NT2/D1 (cell line): ENCODE measurements at places on chromosomes 7 and 10.

GRCh38 chr7:155265144-155265543 lies 32.5 kb upstream of the INSIG1 start:
- no peak for DNase-seq

GRCh38 chr10:17415046-17415658 lies 39.2 kb downstream of the ST8SIA6 start:
- no peak for DNase-seq

DNA sequence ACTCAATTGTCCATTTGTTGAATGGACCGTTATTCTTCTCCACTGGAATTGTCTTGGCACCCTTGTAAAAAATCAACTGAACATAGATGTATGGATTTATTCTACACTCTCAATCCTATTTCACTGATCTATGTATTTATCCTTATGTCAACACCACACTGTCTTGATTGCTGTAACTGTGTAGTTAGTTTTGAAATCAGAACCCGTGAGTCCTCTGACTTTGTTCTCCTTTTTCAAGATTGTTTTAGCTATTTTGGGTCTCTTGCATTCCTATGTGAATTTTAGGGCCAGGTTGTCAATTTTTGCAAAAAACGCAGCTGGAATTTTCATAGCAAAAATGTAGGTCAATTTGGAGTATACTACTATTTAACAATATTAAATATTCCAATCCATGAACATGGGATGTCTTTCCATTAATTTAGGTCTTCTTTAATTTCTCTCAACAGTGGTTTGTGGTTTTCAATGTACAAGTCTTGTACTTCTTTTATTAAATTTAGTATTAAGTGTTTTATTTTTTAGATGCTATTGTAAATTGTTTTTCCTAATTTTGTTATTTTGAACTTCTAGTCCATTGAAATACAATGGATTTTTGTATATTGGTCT lies 10.0 kb downstream of the CAMK2B start:
- DNase-seq, result no peak

- no peak for DNase-seq
Observed at GRCh38 chr10:112738606-112739591, 211.1 kb upstream of the TCF7L2 start.

- no peak for DNase-seq
Observed at GRCh38 chr7:133820584-133820983, 306.6 kb upstream of the LRGUK start.

GRCh38 chr10:103241262-103242011 lies 4.2 kb upstream of the RPEL1 start:
- DNase-seq, result no peak

- no peak for DNase-seq
Observed at GRCh38 chr7:99013266-99014112, 130.4 kb downstream of the SMURF1 start.

DNA sequence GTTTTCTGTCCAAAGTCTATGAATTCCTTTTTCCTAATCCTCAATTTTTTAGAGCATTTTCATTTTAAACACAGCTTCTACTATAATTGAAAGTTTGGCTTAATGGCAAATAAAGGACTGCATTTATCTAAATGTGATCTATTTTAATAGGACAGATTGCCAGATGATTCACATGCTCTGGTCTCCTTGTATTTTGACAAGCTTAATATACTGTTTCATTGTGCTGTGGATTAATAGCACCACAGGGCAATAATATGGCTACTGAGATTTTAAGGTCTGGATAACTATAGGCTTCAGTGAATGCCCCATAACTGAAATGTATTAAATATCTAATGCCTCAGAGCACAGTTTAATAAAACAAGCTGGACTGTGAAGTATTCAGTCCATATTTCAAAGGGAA lies 1362.8 kb downstream of the XPNPEP1 start:
- no peak for DNase-seq

DNA sequence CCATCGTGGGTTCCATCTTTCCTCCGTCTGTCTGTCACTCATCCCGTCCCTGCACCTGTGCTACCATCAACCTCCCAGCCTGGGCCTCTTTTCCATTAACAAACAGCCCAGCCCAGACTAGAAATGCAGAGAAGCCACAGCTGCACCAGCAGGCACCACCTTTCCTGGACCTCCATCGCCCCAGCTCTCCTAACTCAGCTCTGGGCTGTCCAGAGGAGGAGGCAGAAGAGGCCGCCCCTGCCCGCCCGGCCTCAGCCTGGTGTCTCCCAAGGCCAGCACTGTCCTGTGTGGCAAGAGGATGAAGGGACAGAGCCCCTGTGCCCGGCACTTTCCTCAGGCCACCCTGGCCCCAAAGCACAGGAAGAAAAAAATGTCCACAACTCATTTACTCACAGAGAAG lies 225.6 kb downstream of the PTPRN2 start:
- no peak for DNase-seq

DNA sequence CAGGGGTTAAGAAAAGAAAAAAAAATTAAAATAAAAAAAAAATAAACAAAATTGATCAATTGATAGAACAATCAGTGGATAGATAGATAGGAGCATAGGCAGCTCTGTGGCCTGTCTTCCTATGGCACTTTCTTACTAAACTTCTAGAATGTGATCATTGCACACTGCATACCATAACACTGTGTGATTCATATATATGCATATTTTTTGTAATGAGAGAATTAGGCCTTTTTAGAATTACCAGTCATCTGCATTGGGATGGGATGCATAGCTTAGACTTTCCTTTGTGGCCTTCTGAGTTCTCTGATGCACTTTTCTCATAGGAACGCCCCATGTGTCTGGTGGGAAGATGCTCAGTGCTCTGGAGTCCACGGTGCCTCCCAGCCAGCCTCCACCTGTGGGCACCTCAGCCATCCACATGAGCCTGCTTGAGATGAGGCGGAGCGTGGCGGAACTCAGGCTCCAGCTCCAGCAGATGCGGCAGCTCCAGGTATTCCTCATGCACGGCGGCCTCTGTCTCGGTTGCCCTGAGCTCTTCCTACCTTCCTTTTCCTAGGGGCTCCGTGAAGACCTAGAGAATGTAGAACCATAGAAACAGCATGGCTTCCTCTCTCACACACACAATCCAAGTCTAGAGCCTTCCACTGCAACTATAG lies 222.5 kb downstream of the ARHGAP21 start:
- DNase-seq, result no peak

- DNase-seq, result no peak
Observed at GRCh38 chr10:21705828-21706176, 171.8 kb downstream of the MLLT10 start.

GRCh38 chr7:139714163-139714901 lies 63.5 kb downstream of the HIPK2 start:
- no peak for DNase-seq

GRCh38 chr10:49688261-49688846 lies 8.9 kb downstream of the C10orf53 start:
- DNase-seq, result no peak

DNA sequence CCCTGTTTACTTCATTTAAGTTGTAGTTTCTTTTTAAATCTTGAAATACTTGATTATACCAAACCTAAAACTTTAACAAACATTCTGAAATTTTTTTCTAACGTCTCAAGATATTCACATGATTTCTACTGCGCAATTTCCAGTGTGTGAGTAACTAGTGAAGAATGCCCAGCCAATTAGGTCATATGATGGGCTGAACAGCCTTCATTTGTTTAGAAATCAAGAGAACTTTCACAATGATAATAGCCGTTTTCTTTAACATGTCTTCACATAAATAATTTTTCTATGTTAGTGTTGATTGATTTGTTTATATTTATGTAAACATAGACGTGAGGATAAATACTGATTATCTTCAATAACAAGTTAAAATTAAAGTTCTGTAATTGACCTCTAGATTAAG lies 21.8 kb downstream of the STAM start:
- no peak for DNase-seq

GRCh38 chr7:81846398-81846797 lies 76.6 kb upstream of the HGF start:
- no peak for DNase-seq

DNA sequence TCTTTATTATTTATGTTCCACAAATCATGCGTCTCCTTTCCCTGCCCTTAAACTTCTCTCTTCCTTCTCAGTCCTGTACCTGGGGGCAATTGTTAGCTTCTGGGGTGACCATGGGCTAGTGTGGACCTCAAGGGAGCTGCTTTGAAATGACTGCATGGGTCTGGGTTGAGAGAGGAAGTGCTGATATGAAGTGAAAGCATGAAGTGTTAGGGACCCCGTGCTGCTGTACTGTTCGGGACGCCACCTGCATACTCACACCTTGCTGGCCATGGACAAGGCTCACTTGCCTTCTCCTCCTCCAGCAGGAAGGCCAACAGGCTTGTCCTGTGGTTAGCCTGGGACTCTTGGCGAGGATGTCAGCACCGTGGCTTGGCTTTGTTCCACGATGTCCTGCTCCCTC lies 56.7 kb downstream of the MTPN start:
- DNase-seq, result no peak

DNA sequence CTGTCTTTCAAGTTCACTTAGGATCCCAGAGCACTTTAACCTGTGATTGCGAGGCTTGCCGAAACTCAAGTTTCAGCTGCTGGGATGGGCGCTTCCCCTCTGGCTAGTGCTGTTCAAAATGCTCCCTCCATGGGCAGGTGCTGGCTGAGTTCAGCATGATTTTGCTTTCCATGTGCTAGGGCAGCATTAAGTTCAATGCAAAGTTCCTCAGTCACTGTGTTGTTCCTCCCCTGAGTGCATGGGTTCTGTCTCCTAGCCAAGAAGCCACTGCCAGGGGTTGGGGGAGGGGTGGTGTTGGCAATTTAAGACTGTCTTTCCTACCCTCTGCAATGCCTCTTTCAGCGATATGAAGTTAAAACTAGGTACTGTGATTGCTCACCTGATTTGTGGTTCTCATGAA lies 56.5 kb upstream of the HELLS start:
- no peak for DNase-seq

DNA sequence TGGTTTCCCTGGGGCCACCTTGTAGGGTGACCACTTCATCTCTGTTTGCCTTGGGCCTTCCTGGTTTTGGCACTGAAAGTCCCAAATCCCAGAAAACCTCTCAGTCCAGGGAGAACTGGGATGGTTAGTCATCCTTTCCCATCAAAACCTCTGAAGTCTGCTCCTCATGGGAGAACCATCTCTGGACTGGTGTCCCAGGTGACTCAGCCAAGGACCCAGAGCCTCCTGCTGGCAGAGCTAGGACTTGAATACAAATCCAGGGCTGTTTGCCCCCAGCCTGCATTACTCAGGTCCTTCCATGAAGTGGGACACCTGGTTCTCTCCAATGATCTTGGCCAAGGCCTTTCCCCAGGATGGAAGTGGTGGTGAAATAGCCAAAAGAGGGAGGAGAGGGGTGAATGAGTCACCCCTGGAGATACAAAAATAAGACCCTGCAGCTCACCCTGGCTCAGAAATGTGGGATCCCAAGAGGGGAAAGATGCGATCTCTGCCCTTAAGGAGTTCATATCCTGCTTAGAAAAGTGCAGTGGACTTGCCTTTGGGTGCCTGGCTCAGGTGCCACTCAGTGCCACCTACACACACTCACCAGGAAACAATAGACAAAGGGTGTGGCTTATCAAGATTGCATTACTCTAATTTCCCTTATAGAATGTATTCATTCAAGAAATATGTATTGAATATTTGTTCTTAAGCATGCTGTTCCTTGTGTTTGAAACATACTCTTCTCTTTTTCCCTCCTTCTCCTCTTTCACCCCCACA lies 22.0 kb downstream of the ADRA2A start:
- no peak for DNase-seq

DNA sequence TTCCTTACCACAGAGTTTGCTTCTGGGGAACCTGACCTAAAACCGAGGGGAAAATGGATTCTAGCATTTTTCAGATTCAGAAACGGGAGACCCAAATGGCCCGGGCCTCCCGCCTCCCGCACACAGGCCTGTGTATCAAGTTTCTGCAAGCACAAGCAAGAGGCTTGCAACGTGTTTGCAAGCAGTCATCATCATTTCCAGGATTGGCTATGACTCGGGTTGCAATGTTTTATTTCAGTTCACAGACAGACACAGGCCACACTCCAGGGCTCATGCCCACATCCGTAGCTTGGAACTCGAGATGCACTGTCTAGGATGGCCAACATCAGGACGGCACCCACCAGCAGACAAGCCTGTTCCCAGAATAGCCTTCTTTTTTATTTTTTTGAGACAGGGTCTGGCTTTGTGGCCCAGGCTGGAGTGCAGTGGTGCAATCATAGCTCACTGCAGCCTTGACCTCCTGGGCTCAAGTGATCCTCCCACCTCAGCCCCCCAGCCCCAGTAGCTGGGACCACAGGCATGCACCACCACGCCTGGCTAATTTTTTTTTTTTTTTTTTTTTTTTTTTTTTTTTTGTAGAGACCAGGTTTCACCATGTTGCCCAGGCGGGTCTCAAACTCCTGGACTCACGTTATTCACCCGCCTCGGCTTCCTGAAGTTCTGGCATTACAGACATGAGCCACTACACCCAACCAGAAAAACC lies 68.1 kb upstream of the FOXK1 start:
- DNase-seq, result no peak
